ENCODE measurements at places on chromosomes 13 and 19.
A peak's percentile ranks its signal among the peaks of the same experiment; 100 is the strongest.

DNA sequence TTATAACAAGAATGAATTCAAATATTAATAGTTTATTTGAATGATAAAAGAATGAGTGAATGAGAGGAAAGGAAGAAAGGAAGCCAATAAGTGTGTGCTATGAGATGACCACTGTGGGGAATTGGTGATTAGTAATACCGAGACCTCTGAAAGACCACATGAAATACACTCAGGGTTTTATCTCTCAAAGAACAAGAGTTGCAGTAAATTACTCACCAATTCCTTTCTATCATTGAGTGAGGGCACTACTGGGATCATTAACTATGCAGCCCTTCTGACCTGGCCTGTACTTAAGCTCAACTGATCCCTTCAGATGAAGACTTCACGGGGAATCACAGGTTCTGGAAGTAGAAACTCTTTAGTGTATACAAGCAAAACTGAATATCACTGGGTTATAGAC lies 1636.1 kb downstream of the SLITRK5 start:
- DNase-seq: no peak

DNA sequence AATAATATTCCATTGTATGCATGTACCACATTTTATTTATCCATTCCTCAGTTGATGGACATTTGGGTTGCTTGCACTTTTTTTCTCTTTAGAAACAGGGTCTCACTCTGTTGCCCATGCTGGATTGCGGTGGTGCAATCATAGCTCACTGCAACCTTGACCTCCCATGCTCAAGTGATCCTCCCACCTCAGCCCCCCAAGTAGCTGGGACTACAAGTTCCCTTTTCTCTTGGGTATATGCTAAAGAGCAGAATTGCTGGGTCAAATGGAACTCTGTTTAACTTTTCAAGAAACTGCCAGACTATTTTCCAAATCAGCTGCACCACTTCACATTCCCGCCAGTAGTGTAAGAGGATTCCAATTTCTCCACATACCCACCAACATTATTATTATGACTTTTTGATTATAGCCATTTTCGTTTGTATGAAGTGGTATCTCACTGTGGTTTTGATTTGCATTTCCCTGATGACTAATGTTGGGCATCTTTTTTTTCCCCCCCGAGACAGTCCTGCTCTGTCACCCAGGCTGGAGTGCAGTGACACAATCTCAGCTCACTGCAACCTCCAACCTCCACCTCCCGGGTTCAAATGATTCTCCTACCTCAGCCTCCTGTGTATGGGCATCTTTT lies 7.6 kb upstream of the IPO5 start:
- DNase-seq: no peak

DNA sequence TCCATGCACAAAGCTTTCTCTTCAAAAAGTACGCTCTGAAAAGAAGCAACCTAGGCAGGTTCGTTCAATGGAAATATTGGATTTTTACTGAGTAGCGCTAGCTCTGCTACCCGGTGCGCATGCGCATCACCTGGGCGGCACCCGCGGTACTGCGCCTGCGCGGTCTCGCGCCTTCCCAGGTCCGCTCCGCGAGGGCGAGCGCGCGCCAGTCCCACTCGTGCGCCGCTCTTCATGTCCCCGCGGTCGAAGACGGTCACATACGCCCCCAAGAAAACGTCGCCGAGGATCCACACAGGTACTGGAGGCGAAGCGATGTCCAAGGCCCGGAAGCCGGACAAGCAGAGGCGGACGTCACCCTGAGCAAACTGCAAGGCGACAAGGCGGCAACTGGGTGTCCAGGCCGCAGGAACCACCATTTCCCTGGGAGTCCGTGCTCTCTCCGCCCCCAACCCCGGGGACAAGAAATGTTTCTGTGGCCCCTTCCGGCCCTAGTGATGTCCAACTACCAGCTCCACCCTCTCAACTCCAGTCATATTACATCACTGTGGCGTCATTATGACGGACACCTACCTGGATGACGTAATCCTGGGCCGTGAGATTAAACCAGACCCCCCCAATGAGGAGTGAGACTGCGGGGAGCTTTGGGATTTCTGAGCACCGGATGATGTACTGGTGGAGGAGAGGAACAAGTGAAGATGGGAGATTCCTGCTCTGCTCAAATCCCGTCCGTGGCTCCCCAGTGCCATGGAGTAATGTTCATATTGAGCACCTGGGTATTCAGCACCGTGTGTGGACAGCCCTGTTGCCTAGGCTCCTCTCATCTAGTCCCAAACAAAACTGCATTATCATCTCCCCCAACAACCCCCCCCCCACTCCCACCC lies 4.8 kb upstream of the KCNC3 start:
- DNase-seq: peak; percentile 75

- DNase-seq: no peak
Measured at GRCh38 chr13:114258589-114258988, 22.8 kb upstream of the UPF3A start.

DNA sequence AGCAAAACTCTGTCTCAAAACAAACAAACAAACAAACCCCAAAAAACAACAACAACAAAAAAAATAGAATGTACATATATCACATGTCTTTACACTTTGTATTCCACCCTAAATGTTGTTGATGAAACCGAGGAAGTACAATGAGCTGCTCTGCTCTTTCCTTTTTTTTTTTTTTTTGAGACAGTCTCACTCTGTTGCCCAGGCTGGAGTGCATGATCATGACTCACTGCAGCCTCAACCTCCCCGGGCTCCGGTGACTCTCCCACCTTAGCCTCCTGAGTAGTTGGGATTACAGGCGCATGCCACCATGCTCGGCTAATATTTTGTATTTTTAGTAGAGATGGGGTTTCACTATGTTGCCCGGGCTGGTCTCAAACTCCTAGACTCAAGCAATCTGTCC lies 30.6 kb upstream of the LRP3 start:
- DNase-seq: no peak

GRCh38 chr13:99828123-99828522 lies 143.4 kb downstream of the ZIC5 start:
- no peak for DNase-seq

DNA sequence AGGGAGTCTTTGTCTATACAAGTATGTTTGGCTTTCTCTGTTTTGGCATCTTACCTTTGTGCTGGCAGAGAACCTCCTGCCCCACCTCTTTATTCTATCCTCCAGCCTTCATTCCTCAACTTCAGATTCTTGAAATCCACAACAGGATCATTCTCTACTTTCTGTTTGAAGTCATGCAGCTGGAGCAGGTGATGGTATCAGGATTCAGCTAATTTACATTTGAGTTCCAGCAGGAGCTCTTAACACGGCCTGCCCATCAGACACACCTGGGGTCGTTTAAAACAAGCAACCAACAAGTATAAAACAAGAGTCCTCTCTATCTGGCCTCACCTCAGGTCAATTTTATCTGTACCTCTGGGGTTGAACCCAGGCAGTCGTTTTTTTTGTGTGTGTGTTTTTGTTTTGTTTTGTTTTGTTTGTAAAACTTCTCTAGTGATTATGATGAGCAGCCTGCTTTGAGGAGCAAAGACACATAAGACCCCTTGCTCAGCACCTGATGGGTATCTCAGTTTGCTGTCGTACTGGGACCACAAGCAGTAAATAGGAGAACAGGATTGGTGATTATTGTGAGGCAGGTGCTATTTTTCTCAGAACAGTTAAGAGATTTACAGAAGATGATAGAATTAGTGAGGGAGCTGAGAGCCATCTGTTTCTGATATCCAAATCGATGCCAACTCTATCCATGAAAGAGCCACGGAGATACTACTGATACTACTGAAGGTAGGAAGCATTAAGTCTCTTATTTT lies 78.4 kb downstream of the GPC6 start:
- DNase-seq: no peak

GRCh38 chr19:7833225-7834099 lies 3.4 kb downstream of the EVI5L start:
- no peak for DNase-seq

- DNase-seq: no peak
Measured at GRCh38 chr13:106182404-106182803, 353.1 kb downstream of the EFNB2 start.

- no peak for DNase-seq
Measured at GRCh38 chr19:53466726-53467484, 628 bp upstream of the ZNF813 start.

GRCh38 chr19:22052644-22053013 lies 345 bp downstream of the ZNF257 start:
- no peak for DNase-seq

DNA sequence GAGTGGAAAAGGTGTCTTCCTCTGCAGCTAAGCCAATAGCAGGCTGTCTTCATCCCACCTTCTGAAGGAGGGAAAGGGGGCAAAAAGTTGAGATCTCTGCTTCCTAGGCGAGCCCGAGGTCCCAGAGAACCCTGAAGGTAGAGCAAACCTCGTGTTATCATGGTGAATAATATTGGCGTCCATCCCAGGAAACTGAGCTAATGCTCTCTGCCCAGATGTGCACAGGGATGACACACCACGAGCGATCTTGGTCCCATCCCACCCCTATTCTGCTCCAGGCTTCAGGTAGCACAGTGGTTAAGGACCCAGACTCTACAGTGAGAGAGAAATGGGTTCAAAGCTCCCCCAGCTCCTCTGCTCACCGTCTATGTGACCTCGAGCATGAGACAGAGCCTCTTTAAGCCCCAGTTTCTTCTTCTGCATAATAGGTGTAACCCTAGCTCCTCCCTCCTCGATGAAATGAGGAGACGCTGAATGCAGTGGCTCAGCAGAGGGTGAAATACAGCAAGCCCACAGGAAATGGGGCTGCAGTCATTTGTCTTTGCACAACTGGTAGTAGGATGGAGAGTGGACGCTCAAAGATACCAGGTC lies 9.9 kb upstream of the CEACAM20 start:
- no peak for DNase-seq

- no peak for DNase-seq
Measured at GRCh38 chr13:97512732-97513131, 78.8 kb downstream of the RAP2A start.

DNA sequence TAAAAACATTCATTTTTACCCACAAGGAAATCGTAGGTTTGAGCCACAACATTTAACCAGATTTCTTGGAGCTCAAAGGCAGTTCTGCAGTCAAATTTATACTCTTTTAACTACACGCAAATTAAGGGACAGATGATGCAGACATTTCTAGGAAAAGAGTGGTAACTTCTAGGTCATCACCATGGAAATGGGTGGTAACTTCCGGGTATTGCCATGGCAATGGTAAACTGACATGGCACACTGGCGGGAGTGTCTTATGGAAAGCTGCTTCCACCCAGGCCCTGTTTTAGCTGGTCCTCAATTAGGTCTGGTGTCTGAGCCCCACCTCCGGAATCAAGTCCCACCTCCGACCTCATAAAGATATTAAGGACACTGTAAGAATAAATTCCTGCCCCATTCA lies 10.4 kb upstream of the LYPD5 start:
- no peak for DNase-seq

DNA sequence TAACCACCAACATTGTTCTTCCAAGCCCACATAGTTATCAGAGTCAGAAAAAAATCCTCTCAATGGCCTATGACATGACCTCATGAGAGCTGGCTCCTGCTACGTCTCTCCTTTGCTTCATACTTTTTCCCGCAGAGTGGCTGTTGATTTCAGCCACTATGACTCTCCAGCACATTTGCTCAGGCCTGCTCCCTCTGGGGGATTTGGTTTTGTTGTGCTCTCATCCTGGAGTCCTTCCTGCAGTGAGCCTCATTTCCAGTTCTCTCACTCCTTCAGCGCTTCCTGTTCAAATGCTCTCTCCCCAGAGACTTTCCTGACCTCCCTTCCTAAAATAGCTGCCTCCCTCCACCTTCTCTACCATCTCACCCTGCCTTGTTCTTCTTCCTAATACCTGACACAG lies 72.0 kb upstream of the USP29 start:
- no peak for DNase-seq

- DNase-seq: no peak
Measured at GRCh38 chr13:105660561-105660960, 874.9 kb downstream of the EFNB2 start.

- DNase-seq: no peak
Measured at GRCh38 chr19:17202249-17202648, 12.9 kb upstream of the USE1 start.

- DNase-seq: no peak
Measured at GRCh38 chr13:32491028-32491427, 47.6 kb downstream of the N4BP2L2 start.

DNA sequence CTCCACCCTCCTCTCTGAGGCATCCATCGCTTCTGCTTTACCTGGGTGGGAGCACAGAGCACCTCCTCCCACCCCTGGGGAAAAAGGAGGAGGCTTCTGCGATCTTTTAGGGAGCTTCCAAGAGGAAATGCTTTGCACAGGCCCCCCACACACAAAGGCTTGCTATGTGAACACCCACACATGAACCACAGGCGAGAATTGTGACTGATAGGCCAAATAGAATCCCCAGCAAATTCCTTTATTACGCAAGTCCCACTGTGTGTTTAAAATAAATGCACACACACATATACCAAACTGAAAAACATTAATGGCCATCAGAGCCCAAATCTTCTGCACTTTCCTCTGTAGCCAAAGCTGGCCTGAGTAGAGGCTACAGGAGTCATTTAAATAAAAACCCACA lies 50.6 kb downstream of the HSPH1 start:
- no peak for DNase-seq
